Urinary bladder (tissue), 4 donors: ENCODE measurements at places on chromosomes 2 and 18. TPM values are rescaled to one million over a fixed set of nuclear protein-coding genes. Genes with fewer than 3 reads are reported as not detected.

Gene C2orf78
- polyA plus RNA-seq = not detected

Gene MGAT4A
- polyA plus RNA-seq = 8.7 TPM

Gene PRKAG3
- not detected for polyA plus RNA-seq

Gene APOB
- polyA plus RNA-seq = 0.49 TPM

Gene LYG2
- polyA plus RNA-seq = not detected

Gene RTP5
- 0.06 TPM for polyA plus RNA-seq

Gene INHBB
- polyA plus RNA-seq = 11.2 TPM

Gene ZNF892
- 1.4 TPM for polyA plus RNA-seq

Gene TRIM54
- 0.04 TPM for polyA plus RNA-seq

Gene ANKRD30BL
- not detected for polyA plus RNA-seq

Gene SCN3A
- polyA plus RNA-seq = 0.89 TPM

Gene TCF23
- 0.08 TPM for polyA plus RNA-seq

Gene RPE
- polyA plus RNA-seq = 37.7 TPM
